ENCODE measurements at places on chromosomes 11 and 22.

- DNase-seq, result no peak
Observed at GRCh38 chr11:10762913-10763421, 11.9 kb downstream of the CTR9 start.

DNA sequence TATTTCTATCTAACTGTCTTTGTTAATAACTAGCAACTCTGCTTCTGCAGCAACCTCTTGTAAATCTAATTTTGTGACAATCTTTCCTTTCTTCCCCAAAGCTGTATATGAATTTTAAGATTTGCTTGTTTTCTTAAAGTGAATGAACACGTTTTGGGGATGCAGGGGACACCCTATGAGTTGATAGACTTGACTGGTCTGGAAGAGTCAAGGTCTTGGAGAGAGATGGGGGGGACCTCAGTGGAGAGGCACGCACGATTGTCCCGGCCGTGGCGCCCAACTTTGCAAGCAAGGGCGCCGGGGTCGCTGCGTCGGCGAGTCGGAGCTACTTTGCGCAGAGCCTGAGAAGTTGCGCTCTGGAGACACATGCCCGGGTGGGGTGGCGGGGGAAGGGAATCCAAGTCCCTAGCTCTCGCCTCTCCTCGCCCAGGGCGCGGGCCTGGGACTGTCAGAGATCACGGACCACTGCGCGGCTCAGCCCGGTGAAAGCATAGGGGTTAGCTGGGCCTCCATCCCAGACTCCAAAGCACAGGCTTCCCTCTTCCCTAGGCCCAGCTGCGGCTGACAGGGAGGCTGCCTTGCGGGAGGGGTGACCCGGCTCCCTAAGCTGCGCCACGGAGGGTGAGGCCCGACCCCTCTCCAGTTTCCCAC, 854 bp downstream of the ABCC8 start:
- no peak for DNase-seq

- no peak for DNase-seq
Observed at GRCh38 chr11:69030301-69030700, 17.3 kb upstream of the MRGPRF start.

GRCh38 chr11:36123336-36124101, 165.7 kb downstream of the COMMD9 start:
- no peak for DNase-seq

GRCh38 chr11:46330563-46331281, 16.5 kb upstream of the DGKZ start:
- DNase-seq, result no peak

DNA sequence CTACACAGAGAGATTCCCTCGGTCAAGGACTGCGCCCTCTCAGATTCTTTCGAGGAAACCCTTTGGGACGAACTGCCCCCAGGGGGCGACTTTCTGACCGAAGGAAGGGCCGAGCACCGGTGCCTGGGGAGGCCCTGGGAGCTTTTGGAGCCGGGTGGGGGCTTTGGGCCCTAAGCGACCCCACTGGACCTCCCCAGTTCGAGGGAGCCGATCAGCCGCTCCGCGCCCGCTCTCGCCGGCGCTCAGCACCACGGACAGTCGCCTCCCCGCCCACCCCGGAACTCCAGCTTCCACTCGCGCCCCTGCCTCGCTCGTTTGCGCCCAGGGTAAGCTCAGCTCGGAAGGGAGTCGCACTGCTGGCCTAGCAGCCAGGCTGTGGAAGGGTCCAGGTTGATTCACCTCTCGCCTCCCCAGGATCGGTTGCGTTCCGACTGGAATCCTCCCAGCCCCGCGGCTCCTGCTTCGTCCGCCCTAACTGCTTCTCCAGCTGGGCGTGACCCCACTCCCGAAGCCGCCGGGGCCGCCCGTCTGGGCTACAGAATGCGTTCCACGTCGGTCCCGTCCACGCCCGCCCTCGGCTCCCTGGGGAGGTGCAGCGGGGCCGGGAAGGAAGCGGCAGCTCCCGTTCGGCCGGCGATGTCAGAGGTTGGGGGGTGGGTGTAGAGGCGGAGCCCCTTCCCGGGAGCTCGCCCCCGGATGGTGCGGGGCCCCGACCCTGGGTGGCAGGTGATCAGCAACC, 428 bp downstream of the SCN3B start:
- no peak for DNase-seq

- no peak for DNase-seq
Observed at GRCh38 chr22:33986167-33986771, 66.0 kb upstream of the LARGE1 start.

DNA sequence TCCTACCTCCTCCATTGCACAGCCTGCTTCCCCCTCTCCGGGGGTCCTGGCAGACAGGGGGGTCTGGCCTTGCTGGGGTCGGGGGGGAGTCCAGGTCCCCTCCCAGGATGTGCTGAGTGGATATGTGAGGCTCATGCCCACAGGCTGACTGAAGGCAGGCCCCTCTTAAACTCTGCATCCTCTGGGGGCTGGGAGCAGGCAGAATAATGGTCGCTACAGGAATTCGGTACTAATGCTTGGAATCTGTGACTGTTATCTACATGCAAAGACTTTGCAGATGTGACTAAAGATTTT, 1.6 kb upstream of the SUN2 start:
- no peak for DNase-seq

- DNase-seq, result no peak
Observed at GRCh38 chr22:24510637-24511625, 15.8 kb downstream of the UPB1 start.

GRCh38 chr11:90930252-90930651, 707.4 kb upstream of the CHORDC1 start:
- no peak for DNase-seq

DNA sequence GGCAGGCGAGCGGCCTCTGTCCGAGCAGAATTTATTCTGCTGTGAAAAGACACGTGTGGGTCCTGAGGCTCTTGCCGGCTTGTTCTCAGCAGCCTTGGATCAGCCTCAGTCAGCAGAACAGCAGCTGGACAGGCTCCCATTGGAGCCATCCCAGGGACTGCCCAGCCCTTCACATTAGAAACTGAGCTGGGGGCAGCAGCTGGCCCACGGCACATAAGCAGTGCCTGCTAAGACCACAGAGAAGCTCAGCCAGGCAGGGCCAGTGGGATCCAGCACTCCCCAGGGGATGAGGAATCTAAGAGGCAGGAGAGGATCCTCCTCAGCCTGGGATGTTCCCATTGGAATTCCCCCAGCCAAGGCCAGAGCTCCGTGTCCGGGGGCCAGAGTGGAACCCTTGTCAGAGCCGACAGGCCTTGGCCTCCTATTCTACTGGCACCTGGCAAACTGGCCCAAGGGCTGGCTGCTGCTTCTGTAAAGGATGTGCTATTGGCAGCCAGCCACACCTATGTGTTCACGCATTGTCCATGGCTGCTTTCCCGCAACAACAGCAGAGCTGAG, 18.2 kb downstream of the RTN4R start:
- DNase-seq, result no peak

GRCh38 chr11:83728281-83728680, 442.1 kb upstream of the CCDC90B start:
- no peak for DNase-seq

GRCh38 chr11:60184824-60185511, 2.1 kb upstream of the MS4A6A start:
- no peak for DNase-seq

DNA sequence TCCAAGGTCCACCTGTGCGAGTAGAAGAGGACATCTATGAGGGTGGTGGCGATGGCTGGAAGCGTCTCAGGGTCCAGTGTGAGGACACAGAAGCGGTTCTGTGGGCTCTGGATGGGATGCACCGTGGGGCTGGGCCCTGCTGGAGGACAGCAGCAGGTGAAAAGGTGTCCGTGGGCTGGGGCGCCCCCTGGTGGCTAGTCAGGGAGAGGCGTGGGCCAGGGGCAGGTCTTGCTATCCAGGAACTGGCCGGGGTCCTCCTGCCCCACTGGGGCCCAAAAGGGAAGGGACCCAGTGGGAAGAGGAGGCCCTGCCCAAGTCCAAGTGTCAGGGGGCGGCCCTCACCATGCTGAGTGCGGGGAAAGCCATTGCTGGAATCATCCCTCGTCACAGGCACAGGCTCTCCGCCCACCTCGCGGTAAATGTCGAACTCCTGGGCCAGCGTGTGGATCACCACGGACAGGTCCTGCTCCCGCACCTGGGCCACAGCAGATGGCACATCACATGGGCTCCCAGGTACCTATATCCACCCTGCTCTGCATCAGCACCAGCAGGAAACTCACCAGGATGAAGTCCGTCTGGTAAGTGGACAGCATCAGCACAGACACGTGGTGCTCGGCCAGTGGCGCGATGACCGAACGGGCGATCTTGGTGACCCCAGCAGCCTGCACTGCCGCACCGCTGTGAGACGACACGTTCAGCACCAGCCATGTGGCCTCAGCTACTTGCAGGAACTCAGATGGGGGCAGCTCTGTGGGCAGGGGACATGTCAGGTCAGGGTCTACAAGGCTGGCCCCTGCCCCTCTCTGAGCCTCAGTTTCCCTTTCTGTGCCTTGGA, 2.3 kb downstream of the CASTOR1 start:
- peak; percentile 75 for DNase-seq

DNA sequence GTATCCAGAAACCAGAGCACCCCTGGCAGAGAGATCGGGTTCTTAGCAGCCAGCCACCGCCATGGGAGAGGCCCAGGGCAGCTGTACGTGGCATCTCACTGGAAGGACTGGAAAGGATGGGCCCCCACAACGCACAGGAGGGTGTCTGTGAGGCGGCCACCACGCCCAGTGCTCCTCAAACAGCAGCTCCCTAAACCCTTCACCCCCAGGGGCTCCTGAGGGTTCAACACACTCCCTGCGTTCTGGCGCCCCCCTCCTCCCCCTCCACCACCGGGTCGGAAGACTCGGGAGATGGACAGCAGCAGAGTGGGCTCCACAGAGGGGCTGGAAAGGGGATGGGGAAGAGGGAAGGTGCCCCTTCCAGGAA, 1.1 kb downstream of the MAPK12 start:
- DNase-seq, result no peak

DNA sequence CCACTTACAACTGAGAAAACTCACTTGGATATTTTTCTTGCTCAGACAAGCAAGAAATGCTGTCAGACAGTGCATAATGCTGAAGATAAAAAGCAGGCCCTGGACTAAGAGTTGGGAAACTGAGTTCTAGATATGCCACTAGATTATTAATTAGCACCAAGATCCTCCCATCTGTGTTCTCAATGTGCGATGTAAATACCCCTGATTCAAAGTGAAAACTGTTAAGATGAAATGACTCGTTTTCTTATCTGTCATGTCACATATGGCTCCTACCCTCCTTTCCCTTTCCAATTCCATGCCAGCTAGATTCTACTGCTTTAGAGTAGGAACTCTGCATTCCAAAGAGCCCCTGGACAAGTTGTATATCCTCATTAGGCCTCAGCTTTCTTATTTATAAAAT, 88.9 kb upstream of the CLNS1A start:
- no peak for DNase-seq

DNA sequence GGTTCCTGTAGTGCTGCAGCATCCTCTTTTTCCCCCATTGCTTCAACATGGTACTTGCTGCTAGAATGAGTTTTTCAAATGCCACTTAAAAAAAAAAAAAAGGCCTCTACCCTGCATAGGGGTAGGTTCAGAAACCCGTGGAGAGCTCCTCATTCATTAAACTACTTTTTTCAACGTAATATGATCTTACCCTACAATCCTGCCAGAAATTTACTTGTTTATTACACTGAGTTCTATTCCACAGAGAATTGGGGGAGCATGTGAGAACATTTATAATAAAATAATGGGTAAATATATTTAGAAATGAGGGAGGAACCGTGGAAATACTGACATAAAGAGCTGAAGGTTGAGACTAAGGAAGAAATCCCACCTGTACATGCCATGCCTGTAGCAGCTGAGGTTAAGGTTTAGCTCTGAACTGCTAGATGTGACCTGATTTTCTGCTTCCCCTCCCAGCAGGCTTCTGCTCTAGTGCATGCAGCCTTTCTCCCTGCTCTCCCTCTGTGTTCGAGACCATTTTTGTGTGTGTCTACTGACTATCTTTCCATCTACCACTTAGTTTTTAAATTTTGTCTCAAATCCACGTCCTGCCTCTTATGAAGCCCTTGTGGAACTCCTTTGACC, 225.7 kb downstream of the DDX10 start:
- DNase-seq, result no peak

- DNase-seq, result no peak
Observed at GRCh38 chr11:122478986-122479385, 176.5 kb upstream of the UBASH3B start.

DNA sequence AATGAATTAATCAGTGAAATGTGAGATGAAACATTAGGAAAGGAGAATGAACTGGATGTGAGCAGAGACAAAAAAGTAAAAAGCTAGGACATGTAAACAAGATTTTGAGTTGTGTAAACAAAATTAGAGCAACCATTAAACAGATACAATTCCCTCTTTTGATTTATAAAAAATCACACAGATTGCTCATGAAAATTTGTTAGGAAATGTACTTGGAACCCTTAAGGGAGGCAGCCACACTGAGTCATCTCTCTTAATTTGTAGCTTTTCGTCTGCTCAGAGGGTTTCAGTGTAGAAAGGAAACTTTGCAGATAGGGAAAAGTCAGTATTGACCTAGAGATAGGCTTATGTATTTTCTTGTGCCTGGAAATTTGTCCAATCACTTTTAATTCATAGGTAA, 49.6 kb upstream of the ME3 start:
- no peak for DNase-seq

DNA sequence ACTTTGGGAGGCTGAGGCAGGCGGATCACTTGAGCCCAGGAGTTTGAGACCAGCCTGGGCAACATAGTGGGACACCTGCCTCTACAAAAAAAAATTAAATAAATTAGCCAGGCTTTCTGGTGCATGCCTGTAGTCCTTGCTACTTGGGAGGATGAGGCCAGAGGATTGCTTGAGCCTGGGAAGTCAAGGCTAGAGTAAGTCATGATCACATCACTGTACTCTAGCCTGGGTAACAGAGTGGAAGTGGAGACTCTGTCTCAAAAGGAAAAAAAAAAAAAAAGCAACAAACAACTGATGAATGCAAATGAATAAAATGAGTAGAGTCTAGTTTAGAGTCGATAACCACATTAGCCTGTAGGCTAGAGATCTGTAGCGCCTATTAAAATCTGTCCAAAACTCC, 3.9 kb upstream of the BCL2L13 start:
- no peak for DNase-seq

DNA sequence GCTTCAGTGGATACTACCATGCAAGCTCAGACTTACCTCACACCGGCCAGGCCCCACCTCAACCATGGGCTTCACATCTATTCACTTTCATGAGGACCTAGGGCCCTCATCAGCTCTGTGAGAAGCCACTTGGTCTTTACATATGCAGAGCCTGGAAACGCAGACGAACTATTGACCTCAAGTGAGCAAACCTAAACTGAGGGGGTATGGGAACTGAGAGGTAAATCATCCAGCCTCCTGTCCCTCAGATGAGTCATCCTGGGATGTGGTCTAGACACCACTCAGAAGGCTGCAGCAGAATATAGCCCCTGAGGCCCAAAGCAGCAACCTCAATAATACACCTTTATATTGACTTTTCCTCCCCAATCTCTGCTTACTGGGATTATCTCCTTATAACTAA, 578.0 kb downstream of the INSC start:
- no peak for DNase-seq

GRCh38 chr11:30474151-30474954, 111.8 kb downstream of the MPPED2 start:
- no peak for DNase-seq

GRCh38 chr11:121236115-121237001, 56.2 kb upstream of the SC5D start:
- no peak for DNase-seq

- no peak for DNase-seq
Observed at GRCh38 chr11:46242041-46242951, 35.2 kb upstream of the CREB3L1 start.

Data from stimulated activated CD8-positive, alpha-beta memory T cell treated with anti-CD3 and anti-CD28 coated beads, Interleukin-2, amount 100 ng/mL, for 1 hour (primary cell).